T-helper 2 cell treated with Interferon-gamma antibody and Interleukin-4, amounts not matched to agents 5 μg/mL and 100 μg/mL, for 36 hours (primary cell): ENCODE measurements at places on chromosomes 3 and 15.

- DNase-seq, result no peak
Observed at GRCh38 chr3:112353365-112353764, 20.4 kb downstream of the CD200 start.

DNA sequence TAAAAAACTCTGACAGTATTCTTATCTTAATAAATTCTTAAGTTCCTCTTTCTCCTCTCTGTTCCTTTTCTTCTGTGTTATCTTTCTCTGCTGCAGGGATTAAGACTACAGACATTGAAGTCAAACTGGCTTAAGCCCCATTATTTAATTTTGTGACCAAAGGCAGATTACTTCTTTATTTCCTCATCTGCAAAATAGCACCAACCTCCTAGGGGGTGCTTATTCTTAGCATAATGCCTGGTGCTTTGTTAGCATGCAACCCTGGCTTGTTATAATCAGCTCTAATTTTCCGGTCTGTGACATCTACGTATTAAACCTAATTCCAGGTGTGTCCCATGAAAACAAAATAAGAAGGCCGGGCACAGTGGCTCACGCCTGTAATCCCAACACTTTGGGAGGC lies 23.8 kb downstream of the SEMA6D start:
- DNase-seq, result no peak

GRCh38 chr3:14857506-14857905 lies 38.7 kb downstream of the FGD5 start:
- no peak for DNase-seq

DNA sequence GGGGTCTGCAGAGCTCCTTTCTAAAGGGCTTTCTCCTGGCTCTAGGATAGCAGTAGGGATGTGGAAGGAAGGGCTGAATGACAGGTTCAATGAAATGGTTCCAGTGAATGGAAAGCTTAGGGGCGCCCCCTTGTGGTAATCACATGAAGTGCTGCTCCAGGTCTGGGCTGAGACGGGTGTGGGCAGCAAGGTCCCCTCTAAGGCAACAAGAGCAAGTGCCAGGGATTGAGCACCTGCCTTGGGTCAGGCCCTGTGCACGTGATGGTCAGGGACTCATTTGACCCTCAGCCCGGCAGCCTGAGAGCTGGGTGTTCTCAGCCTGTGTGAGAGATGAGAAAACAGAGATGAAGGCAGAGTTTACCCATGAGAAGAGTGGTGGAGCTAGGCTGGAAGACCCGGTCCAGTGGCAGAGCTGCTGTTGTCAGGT lies 12.1 kb upstream of the CX3CR1 start:
- peak; percentile 65 for DNase-seq

DNA sequence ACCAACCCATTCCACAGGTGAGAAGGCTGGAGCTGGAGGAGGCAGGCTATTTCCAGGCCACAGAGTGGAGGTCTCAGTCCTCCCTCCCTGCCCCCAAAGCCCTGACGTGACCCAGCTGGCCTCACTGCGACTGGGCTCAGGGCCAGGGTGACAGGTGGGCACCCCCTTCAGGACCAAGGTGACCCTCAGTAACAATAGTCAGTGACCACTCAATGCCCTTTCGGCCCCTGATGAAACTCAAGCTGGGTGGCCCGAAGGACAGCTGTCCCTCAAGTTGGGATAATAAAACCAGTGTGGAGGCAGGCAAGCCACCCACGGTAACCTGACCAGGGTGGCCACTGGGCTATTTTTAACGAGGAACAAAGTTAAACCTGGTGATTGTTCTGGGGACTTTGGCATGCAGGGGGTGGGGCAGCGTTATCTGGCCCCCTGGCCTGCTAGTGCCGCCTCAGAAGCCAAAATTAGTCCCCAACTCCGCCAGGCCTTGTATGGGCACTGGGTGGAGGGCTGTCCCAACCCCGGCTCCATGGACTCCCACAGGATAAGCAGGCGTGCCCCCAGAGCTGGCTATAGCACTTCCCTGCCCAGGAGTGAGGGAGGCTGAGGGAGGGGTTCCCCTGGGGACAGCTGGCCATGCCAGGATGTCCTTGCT lies 1.1 kb downstream of the TNNC1 start:
- DNase-seq, result no peak

GRCh38 chr15:95910643-95911212 lies 419.8 kb upstream of the NR2F2 start:
- no peak for DNase-seq

DNA sequence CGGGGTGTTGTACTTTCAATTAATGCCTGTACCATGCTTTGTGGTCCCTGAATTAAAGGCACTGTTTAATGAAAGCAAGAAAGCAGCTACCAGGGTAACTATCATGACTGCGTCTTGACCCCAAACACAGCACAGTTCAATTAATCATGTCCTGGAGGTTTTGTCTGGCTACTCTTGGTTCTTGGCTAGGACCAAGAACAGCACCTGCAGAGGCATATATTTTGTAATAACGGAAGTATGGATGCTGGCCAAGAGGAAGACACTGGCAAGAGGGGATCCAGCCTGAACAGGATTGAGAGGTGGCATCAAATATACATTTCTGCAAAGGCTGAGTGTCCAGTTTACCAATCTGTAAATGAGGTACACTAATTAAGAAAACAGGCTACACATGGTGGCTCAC lies 119.9 kb downstream of the FOXP1 start:
- no peak for DNase-seq

DNA sequence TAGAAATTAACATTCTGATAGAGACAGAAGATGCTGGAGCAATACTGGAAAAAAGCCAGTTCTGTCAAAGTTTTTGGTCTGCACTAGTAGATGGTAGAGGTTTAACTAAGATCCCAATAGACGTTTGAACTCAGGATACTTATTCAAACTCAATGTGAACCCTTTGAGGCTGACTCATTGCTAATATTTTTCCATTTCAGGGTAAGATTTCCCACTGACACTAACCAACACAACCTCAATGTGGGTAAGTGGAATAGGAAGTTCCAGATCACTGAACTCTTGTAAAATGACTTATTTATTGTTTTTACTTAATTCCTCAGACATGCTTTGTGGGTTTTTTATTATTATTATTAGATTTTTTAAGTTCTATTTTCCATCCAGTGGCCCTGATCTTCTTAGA lies 1024.8 kb downstream of the EPHA3 start:
- DNase-seq, result no peak

GRCh38 chr3:131353016-131353877 lies 28.3 kb upstream of the NUDT16 start:
- no peak for DNase-seq

DNA sequence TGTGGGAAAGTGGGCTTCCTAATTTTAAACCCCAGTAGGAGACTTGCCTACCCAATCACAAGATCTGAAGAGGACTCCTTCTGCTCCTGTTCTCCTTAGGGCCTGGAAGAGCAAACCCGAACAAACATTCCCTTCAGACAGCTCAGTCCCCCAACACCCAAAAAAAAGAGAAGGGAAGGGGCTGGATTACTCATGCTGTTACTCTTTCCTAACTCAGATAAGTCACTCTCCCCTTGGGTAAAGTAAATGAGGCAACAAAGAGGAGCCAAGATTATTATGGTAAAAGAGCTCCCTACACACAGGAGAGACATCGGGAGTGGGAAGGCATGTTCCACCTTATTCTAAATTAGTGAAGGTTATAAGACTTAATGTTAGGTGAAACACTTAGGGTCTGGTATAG lies 18.1 kb upstream of the LEKR1 start:
- no peak for DNase-seq

DNA sequence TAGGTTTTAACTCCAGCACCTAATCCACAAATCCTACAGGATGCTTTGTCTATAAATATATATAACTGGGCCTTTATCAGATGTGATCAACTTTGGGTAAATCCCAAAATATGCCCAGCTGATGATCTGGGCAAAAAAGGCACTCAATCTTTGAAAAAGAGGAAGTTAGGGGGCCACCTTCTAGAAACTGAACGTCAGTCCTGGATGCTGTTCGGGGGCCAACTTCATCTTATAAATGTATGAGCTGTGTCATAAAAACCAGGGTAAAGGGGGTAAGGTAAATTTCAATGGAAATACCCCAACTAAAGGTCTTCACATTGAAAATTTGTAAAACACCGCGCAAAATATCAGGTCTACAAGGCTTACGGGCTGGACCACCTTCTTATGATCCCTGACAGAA lies 264.4 kb upstream of the UBE2E2 start:
- no peak for DNase-seq

DNA sequence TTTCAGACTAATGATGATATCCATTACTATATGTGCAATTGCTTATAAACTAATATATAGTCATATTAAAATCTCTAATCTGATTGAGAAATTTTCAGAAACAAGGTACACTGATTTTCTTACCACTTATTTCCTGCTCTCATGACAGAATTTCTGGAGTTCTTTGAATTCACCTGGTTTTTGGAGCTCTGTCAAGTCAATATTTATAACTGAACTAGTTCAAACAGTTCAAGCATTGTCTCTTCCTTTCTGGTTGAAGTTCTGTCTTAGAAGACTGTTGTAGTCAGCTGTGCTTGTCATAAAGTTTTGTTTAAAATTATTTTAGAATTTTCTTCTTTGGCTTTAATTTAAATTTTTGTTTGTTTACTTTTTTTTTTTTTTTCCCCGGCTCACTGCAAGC lies 239.9 kb upstream of the CTDSPL start:
- no peak for DNase-seq

- no peak for DNase-seq
Observed at GRCh38 chr3:78116874-78117273, 1077.0 kb downstream of the ROBO2 start.

DNA sequence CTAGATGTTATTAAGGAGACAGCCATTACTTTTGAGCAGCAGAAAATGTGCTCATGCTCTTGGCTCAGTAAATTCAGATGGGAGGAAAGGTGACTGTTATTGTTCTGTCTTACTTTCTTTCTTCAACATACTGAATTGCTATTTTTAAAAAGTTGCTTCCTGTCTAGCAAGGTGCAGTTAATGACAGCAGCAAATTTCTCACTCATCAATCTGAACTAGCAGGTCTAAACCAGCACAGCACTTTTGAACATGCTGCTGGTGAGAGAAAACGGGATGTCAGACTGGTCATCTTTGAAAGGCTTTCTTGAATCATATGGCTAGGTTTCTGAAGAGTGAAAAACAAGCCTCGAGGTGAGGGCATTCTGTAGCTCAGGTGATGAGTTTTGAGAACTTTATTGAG lies 384.7 kb downstream of the MFSD1 start:
- DNase-seq, result no peak

DNA sequence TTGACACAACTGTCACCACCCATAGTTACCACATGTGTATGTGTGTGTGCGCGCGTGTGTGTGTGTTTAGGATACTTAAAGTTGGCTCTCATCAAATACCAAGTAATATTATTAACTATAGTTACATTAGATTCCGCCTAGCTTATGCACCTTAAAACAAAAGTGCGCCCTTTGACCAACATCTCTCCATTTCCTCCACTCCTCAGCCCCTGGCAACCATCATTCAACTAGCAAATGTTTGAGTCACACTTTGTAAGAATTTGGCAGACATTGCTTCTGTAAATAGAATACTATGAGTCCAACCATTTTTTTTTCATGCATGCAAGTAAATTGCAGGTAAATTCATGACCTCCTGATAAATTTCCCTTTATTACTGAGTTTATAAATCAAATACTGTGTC lies 169.3 kb downstream of the GBE1 start:
- no peak for DNase-seq
